ENCODE measurements at places on chromosomes 11 and 22. TPM values are rescaled to one million over a fixed set of nuclear protein-coding genes. Genes with fewer than 3 reads are reported as not detected.

Gene SUSD2
- 21.8 TPM for polyA plus RNA-seq

Gene SCUBE1
- 1.1 TPM for polyA plus RNA-seq

Gene RIBC2
- polyA plus RNA-seq, result 8.7 TPM

Gene TSSC4
- 29.2 TPM for polyA plus RNA-seq

Gene MRGPRX4
- polyA plus RNA-seq, result not detected

Gene UPB1
- polyA plus RNA-seq, result 0.90 TPM

Gene ADAMTS15
- 36.0 TPM for polyA plus RNA-seq

Gene OR51B4
- polyA plus RNA-seq, result 0.72 TPM

Gene DDX10
- 28.9 TPM for polyA plus RNA-seq

Gene C11orf86
- polyA plus RNA-seq, result not detected

Gene PTPN5
- polyA plus RNA-seq, result 0.79 TPM

- no peak for DNase-seq
These were observed 438.9 kb downstream of the TBC1D22A start for GRCh38 chr22:47201186-47201995.

- peak; percentile 68 for DNase-seq
These were observed 57.1 kb downstream of the PARVB start for GRCh38 chr22:44080936-44081861.

DNA sequence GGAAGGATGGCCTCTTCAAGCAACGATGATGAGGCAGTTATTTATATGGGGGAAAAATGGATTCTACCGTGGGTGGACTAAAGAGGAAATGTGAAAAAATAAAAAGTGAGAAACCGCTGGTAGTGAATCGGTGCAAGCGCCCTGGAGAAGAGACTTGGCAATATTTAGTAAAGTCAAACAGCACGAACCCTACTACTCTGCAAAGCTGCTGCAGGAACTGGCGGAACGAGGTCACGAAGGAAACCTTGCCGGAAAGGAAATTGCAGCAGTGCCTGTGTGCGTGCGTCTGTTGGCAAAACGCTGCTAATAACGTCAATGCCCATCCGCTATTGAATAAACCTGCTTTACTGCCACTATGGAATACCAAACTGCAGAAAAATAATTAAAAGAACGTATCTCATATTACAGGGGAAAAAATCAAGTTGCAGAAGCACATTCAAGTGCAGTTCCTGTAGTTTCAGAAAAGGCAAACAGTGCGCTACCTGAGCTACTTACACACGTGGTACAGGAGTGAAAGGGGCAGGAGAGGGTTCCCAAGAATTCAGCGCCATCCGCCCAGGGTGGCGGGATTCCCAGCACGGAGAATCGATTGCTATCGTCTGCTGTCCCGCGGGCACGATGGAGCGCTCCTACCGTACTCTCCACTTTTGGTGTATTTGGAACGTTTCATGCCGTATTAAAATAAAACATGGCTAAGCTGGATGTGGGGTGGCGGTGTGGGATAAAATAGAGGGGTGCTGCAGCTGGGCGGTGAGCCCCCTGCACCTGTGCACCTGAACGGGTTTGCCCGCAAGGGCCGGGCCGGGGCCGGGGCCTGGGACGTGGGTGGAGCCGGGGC, 585 bp upstream of the NADSYN1 start:
- peak; percentile 30 for DNase-seq

- no peak for DNase-seq
These were observed 9.0 kb downstream of the NEAT1 start for GRCh38 chr11:65431451-65432099.

DNA sequence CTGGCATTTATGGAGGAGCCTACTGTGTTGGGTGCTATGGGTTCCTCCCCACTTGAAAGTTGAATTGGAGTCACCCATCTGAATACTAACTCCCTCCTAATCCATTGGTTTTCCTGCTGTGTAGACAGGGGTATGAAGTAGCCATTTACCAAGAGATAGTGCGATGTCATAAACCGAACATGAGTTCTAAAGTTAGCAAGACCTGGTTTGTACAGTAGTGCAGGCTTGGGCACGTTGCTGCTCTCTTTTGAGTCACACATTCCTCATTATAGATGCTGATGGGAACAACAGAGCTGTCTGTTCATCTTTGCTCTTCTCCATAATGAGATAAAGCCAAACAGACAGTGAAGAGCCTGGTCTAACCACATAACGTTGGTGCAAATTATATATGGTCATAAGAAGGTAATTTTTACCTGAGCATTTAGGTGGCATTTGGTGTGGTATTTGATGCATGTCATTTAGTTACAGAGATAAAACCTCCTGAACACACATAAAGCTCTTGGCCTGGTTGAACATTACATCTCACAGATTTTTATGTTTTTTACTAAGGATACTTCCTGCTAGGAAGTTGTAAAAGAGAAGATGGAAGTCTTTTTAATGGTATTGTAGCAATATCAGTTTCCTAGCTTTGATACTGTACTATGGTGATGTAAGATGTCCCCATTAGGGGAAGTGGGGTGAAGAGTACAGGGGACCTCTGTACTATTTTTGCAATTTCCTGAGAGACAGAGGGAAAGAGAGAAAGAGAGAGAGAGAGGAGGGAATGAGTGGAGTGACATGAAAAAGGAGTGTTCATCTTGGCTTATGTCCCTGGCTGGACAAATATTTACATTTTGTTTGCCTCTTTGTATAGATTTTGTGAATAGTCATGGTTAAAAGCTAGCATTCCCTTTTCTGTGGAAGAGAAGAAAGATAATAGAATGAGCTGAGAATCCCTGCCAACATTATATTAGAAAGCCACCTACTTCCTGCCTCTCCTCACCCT, 27.9 kb downstream of the GRAP2 start:
- DNase-seq, result no peak

DNA sequence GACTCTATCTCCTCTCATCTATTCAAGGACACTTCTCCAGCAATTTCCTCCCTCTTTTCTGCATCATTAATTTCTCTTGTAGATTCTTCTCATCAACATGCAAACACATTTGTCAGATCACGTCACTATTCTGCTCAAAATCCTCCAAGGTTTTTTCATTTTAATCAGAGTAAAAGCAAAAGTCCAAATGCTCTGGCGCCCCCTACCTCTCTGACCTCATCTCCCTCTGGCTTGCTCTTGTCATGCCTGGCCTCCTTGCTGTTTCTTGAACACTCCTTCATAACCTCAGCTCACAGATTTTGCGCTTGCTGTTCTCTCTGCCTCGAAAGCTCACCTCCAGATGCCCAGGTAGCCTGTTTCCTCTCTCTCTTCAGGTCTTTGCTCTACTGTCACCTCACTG, 22.4 kb downstream of the RTCB start:
- no peak for DNase-seq

DNA sequence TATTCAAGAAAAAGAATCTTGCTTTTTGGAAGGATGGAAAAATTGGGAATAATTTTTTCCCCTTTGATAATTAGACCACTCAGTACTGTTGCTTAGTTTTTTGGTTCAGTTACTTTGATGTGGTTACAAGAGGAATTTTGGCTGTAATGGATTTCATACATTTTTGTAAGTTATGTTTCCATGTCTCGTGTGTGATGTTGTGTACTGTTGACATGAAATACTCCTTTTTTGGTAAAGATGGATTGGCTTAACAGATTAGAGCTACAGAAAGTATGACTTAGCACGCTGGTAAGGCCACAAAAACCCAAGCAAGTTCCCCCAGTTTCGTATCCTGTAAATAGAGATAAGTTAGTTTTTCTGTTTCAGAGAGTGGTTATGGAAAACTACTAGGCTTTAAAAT, 11.9 kb downstream of the TBCEL start:
- DNase-seq, result no peak

DNA sequence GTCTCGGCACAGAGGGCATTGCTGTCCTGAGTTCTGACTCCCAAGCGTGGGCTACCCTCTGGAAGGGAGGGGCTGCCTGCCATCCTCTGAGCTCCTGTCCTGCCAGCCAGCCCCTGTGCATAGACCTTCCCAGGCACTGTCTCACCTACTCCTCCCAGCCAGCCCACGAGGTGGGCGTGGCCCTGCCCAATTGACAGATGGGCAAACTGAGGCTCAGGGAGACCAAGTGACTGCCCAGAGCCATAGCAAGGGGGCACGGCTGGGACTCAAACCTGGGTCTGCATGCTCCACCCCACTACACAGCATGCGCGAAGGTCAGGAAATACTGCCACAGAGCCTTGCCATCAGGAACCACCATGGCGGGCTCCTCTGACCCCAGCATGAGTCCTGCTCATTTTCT, 29.4 kb upstream of the PRR5 start:
- DNase-seq, result no peak

DNA sequence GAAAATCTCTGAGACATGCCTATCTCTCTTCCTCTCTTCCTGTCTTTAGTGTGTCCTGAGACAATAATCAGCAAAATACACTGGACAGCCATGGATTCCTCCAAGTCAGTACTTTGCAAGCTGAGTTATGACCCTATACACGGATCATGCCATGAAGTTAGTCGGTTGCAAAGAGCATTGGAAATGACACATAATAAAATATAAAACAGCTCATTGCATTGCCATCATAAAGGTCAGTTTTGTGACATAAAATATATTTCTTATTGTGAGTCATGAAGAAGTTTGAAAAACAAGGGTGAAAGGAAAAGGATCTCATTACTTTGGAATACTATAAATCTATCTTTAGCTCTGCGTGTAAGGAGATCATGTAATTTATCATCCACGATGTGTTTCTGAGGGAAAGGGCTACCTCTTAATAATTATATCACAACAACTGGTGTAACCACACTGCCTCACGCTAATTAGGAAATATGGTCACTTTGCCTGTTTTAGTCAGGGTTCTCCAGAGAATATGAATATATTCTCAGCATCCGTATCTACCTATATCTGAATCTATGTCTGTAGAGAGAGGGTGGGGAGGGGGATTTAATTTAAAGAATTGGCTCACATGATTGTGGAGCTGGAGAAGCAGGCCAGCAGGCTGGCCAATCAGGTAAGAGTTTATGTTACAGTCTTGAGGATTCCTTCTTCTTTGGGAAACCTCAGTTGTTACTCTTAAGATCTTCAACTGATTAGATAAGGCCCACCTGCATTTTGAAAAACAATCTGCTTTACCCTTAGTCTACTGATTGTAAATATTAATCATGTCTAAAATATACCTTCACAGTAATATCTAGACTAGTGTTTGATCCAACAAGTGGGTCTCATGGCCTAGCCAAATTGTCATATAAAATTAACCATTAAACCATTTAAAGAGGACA, 198.8 kb downstream of the FAT3 start:
- DNase-seq, result no peak

- no peak for DNase-seq
These were observed 488.7 kb downstream of the JRKL start for GRCh38 chr11:96878299-96879051.

- no peak for DNase-seq
These were observed 7.8 kb upstream of the RPS6KA4 start for GRCh38 chr11:64351136-64351631.

GRCh38 chr11:911890-912219, 1.2 kb upstream of the CHID1 start:
- no peak for DNase-seq

DNA sequence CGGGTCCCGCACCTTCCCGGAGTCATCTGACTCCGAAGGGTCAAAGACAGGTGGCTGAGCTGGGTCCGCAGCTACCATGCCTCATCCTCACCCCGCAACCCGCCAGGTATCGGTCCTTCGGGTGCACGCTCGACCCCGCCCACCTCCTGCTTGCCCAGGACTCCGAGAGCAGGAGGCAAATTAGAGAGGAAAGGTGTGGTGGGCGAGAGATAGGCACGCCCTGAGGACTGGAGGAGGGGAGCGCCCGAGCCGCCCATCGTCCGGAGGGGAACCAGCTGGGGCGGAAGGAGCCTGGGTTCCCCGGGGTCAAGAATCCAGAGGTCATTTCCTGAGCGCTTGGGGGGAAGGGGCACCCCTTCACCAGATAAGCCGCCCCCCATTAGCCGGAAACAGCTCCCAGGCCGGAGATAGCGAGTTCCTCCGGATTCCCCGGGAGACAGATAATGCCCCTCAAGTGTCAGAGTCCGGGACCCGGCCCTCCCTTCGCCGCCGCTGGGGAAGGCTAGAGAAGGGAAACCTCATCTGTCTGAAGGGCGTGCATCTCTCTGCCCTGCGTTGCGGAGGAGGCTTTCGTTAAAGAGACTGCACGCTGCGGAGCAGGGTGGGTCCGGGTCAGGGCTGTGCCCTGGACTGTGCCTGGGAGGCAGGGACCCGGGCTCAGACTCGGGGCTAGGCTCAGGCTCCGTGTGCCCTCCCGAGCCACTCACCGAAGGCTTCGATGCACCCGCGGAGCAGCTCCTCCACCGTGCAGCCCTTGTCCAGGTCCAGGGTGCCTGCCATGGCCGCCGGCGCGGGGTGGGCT, 1.7 kb downstream of the RASGRP2 start:
- no peak for DNase-seq

DNA sequence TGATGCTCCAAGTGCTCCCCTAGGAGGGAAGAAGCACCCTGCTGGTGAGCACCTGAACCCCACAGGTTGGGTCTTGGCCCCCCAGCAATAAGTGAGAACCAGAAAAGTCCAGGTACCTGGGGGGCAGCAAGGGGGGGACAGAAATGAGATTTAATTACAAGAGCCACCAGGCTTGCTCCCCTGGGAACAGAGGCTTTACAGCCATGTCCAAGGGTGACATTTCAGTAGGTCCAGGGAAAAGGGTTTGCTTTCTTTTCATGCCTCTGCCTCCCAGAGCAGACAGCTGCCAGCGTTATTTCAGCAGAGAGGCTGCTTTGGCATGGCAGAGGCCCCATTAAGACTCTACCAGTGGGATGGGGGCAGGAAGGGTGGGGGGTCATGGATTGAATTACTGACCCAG, 437.7 kb downstream of the BUD13 start:
- DNase-seq, result no peak

DNA sequence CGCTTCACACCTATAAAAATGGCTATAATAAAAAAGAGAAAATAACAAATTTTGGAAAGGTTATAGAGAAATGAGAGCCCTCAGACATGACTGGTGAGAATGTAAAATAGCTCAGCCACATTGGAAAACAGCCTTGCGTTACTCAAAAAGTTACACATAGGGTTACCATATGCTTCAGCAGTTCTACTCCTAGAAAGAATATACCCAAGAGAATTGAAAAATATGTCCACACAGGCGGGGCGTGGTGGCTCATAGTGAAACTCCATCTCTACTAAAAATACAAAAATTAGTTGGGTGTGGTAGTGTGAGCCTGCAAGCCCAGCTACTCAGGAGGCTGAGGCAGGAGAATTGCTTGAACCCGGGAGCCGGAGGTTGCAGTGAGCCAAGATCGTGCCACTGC, 7.6 kb upstream of the JHY start:
- DNase-seq, result no peak

DNA sequence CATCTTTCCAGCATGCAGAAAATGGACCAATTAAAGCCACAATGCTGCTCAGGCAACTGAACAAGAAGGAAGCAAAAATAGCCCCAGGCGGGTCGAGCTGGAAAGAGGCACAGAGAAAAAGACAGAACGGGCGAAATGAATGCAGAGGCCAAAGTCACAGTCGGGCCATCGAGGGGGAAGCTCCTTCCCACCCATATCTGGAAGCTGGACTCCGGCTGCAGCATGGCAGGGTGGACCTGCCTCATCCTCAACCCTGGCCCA, 58.6 kb upstream of the PRDM11 start:
- DNase-seq, result no peak

GRCh38 chr11:79481795-79482194, 41.0 kb upstream of the TENM4 start:
- DNase-seq, result no peak

GRCh38 chr11:117435326-117435725, 107.7 kb downstream of the CEP164 start:
- no peak for DNase-seq
